Motor neuron (in vitro differentiated cells): ENCODE measurements at places on chromosomes 12 and 14.

DNA sequence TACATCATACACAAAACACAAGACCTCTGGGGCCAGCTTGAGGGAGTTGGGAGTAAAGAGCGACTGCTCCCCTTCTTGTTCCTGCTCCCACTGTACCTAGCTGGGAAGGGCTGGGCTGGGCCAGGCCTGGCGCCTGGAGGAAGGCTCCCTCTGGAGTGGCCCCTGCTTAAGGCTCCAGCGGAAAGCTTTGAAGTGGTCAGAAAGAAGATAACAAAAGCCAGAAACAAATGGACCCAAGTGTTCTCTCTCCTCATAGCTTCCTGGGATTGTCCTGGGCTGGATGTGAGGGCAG is 25.3 kb downstream of the PRPF40B start:
- no peak for ATAC-seq

DNA sequence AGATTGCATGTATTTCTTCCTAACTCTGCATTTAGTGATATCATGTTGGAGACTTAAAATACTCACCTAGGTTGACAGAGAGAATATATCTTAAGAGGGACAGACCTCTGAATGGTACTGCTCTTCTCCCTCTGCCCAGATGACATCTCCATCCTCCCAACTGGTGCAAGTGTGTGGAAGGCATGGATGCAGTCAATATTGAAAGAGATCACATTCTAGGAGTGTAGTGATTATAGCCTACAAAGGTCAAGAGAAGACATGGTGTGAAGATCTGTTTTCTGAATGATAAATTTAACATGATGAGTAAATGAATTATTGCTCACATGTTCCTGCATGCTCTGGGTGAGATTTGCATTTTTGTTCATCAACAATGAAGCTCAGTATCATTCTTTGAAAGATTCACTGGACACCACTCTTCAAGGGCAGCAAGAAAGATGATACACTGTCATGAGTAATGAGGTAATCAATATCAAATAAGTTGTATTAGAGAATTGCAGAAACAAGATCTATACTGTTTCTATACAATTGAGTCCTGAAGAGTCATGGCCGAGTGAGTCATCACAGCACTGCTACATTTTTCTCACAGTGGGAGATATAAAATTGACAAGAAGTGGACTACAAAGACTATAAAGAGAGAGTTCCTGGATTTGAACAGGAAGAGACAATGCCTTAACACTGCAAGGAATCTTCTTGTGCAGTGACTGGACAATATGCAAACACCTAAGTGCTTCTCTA is 183.3 kb upstream of the KRR1 start:
- ATAC-seq: peak; percentile 89

DNA sequence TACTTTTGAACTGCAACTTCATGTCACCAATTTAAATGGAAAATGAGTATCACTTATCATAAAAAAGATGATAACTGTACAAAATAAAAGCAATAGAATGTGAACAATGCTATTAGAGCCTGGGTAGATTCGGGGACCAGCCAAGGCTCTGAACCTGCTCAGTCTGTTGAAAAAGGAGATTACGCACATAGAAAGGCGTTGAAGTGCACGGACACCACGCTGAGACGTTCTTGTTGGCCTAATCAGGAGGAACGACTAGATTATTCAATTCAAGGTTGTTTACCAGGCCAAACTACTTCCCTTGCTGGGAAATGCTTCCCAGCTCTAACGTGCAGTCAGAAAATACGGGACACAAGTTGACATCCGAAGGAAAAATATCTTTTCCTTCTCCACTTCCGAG is 23.5 kb upstream of the BDKRB1 start:
- no peak for ATAC-seq

GRCh38 chr12:55995366-55995765 is 1.7 kb upstream of the SUOX start:
- ATAC-seq: no peak

- ATAC-seq: peak; percentile 17
These were observed 14.4 kb upstream of the RPLP0 start for GRCh38 chr12:120215357-120215735.

- ATAC-seq: peak; percentile 89
These were observed 1441.9 kb upstream of the FLRT2 start for GRCh38 chr14:84087986-84088531.

DNA sequence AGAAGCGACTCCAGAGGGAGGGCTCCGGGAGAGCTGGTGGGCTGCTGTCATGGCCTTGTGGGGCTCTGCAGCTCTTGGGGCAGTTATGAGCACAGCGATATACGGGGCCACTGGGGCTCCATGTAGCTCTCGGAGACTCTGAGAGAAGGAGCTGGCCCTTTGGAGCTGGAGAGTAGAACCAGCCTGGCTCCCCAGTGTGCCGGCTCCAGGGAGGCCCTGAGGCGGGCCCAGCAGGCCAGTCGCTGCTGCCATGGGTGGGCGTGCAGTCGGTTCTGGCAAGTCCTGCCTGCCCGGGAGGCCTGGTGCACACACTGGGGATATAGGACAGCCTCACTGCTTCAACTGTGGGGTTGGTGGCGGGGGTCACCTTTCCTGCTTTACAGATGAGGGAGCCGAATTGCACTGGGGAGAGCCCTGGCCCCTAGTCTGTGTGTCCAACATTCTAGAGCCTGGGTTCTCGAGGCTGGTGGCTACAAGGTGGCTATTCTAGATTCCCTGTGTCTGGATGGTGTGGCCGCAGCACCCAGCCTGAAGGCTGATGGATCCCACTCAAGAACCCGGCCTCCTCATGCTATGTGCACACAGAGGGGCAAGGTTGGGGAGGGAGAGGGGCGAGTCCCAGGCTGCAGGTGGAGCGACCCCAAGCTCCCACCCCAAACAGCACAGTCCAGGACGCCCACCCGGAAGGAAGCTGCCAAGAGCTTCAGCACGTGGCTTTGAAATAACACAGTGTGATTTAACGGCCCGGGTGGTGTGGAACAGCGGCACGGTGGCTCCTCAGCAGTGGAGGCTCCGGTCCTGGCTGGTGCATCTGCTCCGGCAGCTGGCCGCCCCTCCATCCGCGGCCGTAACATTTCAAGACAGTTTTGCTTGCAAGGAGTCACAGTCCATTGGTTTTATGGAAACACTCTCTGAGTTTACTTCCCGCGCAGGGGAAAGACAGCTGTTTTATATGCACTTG is 188.3 kb upstream of the C14orf180 start:
- peak; percentile 42 for ATAC-seq

GRCh38 chr14:72606879-72607278 is 287.0 kb downstream of the DPF3 start:
- ATAC-seq: no peak

DNA sequence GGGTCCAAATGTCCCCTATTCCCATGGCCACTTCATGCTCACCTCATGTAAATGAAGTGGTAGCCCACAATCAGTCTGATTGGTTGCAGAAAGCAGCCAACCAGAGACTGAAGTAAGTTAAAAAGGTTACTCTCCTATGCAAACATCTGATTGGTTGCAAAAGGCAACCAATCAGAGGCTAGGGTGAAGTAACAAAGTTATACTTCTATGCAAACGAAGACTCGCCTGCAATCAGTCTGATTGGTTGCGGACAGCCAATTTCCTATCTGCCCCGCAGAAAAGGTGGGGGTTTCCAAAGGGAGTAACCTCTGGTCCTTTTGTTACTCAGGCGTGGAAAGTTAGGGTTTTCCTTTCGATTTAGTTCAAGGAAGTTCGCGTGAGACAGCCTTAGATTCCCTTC is 208.1 kb upstream of the NEDD1 start:
- no peak for ATAC-seq

- no peak for ATAC-seq
These were observed 705.1 kb downstream of the MED13L start for GRCh38 chr12:115572440-115572839.

GRCh38 chr14:24366721-24367513 is 1.1 kb upstream of the NFATC4 start:
- peak; percentile 71 for ATAC-seq

DNA sequence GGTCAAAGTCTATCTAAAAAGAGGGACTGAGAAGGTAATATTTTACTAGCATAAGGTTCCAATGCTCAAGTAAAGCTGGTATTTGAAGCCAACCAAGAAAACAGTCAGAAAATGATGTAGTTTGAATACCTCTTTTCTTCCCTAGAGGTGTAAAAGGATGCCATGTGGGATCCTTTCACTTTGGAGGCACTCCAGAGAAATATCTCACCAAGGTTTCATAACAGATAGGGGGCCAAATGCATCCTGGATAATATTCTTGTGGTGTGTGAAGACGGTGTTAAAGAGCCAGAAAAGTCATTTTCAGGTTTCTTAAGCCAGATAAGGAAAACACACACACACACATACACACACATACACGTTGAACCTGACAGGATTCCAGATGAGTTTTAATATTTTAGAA is 136.1 kb upstream of the PRKD1 start:
- no peak for ATAC-seq
